AML-193 (cell line): ENCODE measurements at places on chromosomes 4 and X.

DNA sequence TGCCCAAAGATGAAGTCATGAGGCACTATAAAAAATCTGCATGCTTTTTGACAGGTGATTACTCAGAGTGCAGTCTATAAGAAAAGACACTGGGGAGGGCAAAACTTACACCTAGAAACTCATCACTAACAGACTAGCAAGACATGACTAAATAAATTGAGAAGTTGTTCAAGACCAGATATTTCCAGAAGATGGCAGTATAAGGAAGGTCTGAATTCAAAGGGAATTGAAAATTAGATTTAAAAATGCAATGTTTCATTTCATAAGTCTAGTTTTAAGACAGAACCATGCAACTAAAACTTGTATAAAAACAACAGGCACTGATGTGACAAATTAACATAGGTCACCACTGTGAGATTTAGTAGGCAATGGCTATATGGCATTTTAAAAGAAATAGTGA is 232.5 kb upstream of the POF1B start:
- DNase-seq = peak; percentile 5

DNA sequence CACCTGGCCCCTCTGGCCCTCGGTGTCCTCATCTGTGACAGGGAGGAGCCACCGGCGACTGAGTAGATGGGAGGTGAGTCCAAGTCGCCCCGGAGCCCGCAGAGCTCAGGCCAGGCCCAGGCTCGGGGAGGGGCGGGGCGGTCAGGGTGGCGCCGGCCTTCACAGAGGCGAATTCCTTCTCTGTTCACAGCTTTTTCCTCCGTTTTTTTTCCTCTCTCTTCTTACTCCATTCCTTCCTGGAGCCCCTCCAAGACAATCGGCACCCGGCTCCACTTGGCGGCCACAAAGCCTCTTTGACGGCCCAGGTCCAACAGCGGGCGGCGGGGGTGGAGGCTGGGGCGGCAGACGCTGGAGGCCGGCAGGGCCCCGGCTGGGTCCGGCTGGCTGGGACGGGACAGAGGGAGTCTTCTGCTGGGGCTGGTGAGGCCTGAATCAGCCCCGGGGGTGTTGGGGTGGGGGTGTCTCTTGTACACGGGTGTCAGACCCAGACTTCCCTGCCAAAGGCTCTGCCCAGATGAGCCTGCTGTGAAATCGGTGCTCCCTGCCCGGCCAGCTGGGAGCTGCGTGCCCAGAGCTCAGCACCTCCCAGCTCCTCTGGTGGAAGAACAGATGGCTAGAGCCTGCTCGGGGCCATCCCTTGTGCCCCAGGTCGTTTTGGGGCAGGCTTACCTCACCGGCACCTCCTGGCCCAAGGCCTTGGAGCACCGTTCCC is 22.6 kb downstream of the FGFRL1 start:
- DNase-seq = no peak

DNA sequence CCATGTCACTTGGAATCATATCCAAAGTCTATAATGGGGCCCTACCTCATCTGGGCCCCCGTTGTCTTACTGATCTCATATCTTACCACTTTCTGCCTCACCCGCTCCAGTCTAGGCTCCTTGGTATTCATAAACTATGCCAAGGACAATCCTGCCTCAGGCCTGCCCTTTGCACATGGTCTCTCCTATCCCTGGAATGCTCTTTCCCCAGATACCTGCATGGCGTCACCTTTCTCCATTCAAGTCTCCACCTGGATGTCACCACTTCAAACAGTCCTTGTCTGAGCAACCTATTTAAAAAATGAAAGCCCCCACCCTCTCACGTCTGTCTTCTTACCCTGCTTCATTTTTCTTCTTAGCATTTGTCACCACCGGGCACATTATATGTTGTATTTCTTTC is 8.2 kb downstream of the VGLL1 start:
- no peak for DNase-seq

- DNase-seq = no peak
Observed at GRCh38 chrX:16839852-16840460, 30.2 kb downstream of the RBBP7 start.

DNA sequence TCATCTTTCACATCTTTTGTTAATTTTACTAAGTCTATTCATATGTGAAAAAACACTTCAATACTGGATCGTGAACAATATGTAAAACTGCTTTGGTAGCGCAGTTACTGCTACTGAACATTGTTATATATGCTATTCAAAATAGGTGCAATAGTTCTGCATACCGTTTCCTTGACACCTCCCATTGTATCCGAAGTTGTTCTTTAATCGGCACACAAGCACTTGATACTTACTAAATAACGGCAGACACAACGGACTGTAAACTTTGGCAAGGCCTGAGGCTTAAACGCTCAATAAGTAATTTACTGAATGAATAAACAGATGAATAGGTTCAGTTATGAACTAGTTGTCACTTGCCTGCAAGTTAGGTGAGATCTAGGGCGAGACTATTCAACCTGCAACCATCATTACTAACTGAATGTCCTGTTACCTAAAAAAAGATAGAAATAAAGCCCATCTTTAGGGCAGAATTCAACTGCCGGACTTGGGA is 620 bp downstream of the ANAPC10 start:
- peak; percentile 7 for DNase-seq

GRCh38 chr4:73870260-73870659 is 1.1 kb downstream of the CXCL1 start:
- DNase-seq = peak; percentile 79

GRCh38 chr4:128560754-128561495 is 248.6 kb upstream of the JADE1 start:
- DNase-seq = no peak

DNA sequence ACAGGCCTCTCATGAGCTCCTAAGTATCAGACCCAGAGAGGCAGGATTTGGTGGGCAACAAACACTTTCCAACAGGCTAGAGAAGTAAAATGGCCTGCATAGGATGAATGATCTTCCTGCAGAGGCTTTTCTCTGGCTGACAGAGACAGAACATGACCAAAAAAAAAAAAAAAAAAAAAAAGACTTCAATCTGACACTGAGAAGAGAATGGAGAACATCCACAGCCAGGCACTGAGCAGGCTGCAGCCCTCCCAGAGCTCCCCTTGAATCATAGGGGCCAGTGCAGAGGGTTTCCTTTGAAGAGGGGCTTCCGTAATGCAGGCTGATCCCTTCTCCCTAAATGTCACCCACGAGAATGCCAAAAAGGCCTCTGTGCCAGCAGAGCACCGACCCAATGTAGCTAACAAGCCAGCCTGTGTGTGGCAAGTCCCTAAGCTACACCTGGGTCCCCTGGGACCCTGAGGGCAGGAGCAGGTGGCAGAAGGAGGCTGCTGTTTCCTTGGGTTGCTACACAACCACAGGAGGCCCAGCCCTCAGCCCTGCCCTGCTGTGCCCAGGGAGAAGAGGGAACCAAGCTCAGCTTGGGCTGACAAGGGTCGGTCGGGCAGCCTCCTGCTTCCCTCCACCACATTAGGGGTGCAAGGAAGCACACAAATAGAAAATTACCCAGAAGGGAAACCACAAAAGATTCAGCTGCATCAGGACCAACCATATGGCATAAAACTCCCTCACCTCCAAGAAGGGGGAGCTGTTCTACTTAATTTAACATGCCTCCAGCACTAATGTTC is 55.6 kb downstream of the MAP7D2 start:
- no peak for DNase-seq

DNA sequence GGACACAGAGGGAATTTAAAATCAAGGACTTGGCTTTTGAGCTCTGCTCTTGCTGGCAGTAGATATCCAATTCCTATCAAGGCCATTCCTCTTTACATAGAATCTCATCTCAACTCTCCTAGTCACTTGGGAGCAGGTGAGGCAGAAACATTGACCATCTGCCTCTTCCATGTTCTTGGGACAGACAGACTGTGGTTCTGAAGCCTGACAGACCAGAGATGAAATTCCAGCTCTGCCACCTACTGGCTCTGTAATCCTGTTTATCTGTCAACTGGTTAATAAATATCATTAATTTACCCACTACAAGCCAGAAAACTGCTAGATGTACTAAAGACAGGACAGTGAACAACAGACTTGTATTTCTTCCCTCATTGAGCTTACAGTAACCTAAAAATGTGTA is 300.8 kb downstream of the ADGRL3 start:
- DNase-seq = no peak

DNA sequence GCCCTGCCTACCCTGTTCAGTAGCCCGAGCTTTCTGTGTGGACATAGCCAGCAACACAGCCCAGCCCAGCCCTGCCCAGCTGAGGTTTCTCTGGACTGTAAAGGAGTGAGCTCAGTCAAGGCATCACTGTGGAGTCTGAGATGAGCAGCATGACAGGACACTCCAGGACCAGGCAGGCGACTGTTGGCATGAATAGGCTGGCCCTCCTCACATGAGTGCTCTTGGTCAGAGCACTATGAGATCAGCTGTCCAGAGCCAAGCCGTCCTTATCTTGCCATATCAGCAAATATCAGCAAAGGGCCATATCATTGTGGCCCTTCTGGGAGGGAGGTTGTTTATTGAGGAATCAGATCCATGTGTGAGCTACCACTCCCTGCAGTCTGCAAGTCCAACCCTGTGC is 30.9 kb downstream of the REELD1 start:
- no peak for DNase-seq

DNA sequence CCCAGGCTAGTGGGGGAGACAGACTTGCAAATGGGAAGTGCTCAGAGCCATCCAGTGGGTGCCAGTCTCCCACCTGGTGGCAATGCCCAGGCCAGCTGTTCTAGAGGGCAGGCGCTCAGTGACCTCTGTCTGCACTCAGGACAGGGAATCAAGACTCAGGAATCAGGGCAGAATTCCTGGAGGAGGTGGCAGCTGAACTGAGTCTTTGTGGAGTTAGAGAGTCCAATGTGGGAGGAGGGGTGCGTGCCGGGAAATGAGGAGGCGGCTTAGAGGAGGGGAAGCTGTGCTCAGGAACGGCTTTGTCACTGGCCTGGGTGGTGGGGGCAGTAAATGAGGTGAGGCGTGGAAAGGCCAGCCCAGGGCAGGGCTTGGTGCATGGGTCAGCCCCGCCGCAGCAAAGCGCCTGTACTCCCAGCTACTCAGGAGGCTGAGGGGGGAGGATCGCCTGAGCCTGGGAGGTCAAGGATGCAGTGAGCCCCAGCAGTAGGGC is 31.3 kb upstream of the SORCS2 start:
- DNase-seq = no peak

GRCh38 chr4:53895137-53895536 is 169.3 kb downstream of the CHIC2 start:
- DNase-seq = no peak

- DNase-seq = no peak
Observed at GRCh38 chr4:122431351-122431750, 25.2 kb downstream of the IL2 start.

- DNase-seq = no peak
Observed at GRCh38 chrX:47579537-47579936, 2.7 kb upstream of the TIMP1 start.

DNA sequence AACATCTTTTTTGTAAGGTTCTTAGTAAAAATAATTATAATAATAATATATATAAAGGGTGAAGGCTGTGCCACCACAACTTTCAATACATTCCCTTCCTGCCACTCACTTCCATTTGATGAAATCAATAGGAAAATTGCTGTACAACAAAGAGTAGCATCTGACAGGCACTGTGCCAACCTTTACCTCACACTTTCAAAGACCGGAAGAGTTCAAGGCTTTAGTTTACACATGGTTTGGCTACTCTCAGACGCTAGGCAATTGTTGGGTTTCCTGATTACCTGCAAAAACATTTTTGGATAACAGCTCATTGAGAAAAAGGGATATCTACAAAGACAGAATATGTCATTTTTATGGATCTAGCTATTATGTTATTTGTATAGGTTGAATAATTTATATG is 5.5 kb upstream of the ING2 start:
- no peak for DNase-seq
